ENCODE measurements at places on chromosomes 5 and 9.

- DNase-seq: no peak
Observed at GRCh38 chr5:180126716-180127681, 55.4 kb upstream of the RNF130 start.

DNA sequence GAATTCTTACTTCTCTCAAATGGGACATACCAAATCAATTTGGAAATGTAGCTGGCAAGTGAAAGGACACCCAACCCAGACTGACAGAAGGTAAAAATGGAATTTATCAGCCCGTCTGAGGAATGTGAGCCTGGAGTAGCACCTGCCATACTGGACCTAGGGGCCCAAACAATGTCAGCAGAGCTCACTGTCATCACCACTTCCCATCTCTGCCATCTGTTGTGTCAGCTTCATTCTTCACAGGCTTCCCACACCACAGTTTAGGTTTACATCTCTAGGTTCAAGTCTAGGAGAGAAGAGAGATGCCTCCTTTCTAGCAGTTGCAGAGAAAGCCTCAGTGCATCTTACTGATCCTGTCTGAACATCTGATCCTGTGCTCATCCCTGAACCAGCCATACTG lies 222.4 kb downstream of the DOCK8 start:
- DNase-seq: no peak

DNA sequence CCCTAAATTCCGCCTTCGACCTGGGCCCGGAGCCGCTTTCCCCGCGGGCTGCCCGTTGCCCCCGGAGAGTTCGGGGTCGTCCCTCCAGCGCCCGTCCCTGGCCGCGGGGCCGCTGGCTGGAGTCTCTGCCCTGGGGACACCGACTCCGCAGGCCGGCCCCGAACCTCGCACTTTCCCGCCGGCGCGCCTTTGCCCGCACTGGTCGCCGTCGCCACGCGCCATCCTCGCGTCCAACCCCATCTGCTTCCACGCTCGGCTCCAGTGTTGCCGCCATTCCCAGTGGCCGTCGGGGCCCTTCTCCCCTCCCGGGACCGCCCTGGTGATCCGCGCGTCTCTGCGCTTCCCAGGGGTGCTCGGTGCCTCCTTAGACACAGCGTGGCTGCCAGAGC lies 11.0 kb downstream of the LHX3 start:
- no peak for DNase-seq

DNA sequence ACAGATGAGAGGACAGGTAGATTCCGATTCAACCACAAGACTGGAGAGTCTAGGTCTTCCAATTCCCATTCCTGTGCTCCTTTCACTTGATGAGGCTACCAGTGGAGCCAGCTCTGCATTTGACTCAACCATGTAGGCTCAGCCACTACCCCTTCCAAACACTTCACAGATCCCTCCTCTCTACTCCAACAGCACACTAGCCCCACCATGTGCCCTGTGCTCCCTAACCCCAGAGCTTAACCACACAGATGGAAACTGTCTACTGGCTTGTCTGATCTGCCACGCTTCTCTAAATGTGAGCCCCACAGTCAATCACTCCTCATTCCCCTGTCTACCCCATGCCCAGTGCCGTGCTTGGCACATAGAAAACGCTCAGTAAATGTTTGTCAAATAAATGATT lies 508.2 kb downstream of the CDK5RAP2 start:
- DNase-seq: no peak

- DNase-seq: no peak
Observed at GRCh38 chr9:17291766-17292165, 156.9 kb downstream of the CNTLN start.

GRCh38 chr9:125525921-125526631 lies 180.9 kb downstream of the MAPKAP1 start:
- no peak for DNase-seq

GRCh38 chr9:3331801-3332200 lies 194.0 kb downstream of the RFX3 start:
- DNase-seq: no peak

DNA sequence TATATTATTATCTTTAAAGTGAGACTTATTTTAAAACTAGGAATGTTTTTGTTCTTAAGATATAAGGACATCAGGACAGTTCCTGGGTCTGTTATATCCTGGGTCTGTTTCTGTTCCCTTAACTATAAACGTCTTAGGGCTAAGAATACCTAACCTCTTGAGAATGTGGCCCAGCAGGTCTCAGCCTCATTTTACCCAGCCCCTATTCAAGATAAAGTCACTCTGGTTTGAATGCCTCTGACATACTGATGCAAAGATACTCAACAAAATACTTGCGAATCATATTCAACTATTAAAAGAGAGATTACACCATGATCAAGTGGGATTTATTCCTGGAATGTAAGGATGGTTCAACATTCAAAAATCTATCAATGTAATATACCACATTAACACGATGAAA lies 51.0 kb downstream of the STK10 start:
- DNase-seq: no peak

DNA sequence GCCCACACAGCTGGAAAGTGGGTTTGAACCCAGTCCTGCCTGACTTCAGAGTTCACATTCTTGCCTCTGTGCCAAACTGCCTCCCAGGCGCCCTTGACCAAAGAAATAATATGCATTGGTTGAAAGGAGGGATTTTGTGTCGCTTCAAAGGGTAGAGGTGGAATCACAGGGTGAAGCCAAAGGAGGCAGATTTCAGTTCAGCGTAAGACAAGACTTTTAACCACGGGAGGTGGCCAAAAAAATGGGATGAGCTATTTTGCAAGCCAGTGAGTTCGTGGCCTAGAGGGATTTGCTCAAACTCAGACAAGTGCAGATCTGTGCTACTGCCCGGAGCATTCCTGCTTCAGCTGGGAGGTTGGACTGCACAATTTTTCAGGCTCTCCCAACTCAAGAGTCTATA lies 57.6 kb upstream of the RANBP3L start:
- no peak for DNase-seq

- no peak for DNase-seq
Observed at GRCh38 chr9:132366481-132366880, 11.7 kb upstream of the SETX start.

DNA sequence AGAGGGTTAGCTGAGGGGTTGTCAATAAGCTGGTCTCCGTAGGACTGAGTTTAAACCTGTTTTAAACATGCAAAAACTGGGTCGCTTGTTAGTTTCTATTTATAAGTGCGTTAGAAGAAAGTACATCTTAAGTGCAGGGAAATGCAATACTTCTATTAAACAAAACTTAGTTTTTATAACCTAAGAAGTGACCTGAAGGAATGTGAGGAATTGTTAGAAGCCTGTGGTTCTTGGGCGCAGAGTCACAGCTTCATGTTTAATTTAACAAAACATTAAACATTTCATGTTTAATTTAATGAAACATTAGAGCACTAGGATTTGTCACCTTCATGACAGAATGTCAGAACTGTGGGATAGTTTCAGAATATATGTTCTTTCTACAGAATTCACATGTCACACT lies 469.2 kb upstream of the WWC1 start:
- DNase-seq: no peak

GRCh38 chr5:123964884-123965283 lies 452.9 kb downstream of the CSNK1G3 start:
- no peak for DNase-seq

DNA sequence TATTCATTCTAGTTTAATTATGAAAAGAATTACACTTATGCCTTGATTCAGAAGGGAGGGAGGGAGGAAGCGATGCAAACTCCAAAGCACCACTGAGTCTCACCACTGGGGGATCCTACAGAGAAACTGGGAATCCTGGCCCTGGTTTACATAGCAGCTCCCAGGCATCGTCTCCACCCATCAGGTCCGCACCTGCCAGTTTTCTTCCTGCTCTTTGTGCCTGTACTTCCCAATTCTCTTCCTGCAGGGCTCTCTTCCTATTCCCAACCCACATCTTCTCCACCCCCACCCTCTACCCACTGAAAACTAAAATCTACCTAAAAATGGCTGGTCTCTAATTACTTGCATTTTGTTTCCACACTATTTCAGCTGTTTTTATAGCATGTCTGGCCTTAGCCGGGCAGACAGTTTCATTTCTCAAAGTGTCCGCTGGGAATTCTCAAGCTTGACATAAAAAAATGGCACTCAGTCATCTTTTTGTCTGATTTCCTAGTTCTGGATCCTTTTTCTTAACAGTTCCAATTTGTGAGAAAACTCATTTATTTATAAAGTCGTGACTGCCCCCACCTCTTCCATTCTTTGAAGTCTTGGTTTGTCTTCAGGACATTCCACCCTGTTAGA lies 1.6 kb upstream of the TNIP1 start:
- DNase-seq: no peak

DNA sequence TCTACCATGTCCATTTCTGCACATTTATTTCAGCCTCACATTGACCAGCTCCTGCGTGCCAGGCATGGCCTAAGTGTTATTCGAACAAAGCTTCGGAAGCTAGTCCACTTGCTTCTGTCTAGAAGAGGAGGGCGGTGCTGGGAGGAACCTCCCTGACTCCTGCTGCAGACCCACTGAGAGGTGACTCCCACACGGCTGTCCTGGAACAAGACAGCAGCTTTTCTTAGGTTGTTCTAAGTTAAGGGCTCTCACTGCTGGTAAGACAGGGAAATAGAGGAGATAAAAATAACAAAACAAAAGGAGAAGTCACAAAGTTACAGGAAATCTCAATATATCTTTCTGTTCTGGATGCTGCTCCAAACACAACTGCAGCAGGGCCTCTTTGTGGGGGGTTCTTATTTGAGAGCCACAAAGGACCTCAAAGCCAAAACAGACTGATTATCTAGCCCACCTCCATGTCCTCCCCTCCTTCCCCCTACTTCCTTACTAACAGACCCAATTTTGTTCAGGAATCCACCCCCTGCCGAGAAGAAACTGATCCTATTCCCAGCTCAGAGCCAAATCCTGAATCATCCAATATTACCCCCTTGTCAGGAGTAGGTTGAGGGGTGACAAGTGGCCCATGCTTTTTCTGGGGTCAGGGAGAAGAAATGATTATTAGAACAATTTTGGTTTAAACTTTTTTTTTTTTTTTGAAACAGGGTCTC lies 28.4 kb upstream of the KCNIP1 start:
- no peak for DNase-seq

- no peak for DNase-seq
Observed at GRCh38 chr9:5586391-5586802, 42.5 kb upstream of the RIC1 start.

DNA sequence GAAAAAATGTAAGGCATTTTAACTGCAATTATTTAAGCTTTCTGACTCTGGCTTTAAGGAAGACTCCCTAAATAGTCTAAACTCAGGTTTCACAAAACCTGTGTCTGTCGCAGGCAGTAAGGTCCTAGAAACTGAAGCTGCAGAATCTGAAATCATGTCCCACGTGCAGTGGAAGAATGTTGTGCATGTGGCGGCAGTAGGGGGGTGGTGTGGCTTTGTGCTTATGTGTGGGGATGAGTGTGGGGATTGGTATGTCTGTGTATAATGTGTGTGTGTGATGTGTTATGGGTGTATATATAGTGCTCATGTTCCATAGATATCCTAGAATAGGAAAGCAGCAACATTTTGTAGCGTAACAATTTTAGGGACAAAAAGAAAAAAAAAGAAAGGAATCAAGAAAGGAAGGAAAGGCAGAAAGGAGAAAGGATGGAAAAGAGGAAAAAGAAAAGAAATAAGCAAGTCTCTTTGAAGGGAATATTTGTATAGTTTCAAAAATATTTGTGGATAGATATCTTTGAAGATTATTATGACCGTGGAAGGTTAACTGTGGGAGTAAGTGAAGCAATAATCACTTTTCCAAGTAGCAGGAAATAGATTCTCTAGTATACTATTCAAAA lies 6.6 kb downstream of the ANKDD1B start:
- no peak for DNase-seq

GRCh38 chr5:87340716-87341115 lies 72.0 kb downstream of the CCNH start:
- DNase-seq: no peak

DNA sequence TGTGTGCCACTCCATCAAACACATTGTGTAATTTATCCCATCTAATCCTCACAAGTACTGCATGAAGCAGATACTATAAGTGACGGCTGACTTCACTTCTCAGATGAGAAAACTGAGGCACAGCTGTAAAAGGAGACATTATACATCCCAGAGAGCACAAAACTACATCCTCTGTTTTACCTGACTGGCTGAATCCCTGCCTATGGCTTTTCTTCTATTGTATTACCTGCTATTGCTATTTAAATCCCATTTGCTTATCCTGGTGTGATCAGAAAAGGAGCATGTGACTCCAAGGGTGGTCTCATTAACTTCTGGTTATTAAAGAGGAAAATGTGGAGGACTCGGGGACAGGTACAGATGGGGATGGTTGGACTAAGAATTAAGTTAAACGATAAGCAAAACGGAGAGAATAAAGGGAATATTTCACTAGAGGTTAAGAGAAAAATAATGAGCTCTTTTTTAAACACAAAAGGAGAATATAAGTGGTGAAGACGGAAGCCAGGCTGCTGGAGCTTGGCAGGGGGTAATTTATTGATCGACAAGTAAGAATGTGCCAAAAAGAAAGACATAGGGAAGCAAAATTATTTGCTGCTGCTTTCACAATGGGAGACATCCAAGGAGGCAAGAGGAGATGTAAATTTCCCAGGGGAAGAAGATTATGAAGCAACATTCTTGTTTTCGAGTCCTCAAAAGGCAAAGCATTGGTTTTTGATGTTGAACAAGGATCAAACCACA lies 155.7 kb upstream of the GPR151 start:
- DNase-seq: no peak

GRCh38 chr5:135662061-135662481 lies 83.3 kb upstream of the CXCL14 start:
- no peak for DNase-seq

- DNase-seq: no peak
Observed at GRCh38 chr5:33079548-33079947, 361.2 kb upstream of the TARS1 start.

- no peak for DNase-seq
Observed at GRCh38 chr5:40165789-40166728, 513.7 kb upstream of the PTGER4 start.

DNA sequence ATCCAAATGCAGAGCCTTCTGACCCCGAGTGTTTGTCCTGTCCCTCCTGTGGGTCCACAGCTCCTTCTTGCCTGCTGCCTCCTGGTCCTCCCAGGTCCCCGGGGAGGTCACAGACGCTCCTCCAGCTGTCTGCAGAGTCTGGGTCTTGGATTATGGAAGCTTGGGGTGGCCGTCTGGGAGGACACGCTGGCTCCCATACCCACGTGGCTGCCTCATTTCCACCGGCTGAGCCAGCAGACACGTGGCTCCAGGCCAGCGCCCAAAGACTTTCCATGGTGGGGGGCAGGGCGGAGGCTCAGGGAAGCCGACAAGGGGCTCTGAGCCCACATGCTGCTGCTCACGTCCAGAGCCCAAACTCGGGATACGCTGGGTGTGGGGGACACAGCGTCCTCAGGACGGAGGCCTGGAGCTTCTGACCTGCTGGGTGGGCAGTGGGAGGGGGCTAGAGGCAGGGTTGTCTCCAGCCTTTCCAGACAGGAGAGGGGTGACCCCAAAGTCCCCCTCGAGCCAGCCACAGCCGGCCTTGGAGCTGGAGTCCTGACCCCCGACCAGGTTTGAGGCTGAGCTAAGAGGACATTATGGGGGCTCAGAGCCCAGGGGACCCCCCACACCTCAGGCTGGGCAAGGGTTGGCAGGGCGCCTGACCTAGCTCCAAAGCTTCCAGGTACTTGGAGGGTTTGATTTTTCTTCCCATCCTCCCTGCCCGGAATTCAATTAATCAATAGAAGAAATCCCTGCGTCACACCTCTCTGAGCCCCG lies 24.2 kb upstream of the RNU6ATAC start:
- DNase-seq: no peak

GRCh38 chr5:74056789-74057164 lies 430.8 kb downstream of the ARHGEF28 start:
- DNase-seq: no peak

Data from T-helper 22 cell (primary cell).